ENCODE measurements at places on chromosomes 1 and 21.

DNA sequence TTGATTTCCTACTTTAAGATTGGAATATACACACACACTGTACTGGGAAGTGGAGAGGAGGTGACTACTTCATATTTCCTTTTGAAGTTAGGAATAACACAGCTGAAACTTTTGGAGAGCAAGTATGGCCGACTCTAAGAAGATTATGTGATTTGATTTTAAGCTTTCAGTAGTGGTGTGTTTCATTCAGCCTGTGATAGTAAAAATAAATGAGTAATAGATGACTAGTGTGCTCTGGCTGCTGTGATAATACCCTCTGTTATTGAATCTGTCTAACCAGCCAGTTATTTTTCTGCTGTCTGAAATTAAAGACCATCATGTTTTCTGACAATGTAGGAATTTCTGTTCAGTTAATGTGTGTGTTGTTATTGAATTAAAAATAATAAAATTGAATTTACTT lies 48.3 kb downstream of the CTTNBP2NL start:
- no peak for DNase-seq

GRCh38 chr1:29412591-29412990 lies 176.3 kb downstream of the PTPRU start:
- no peak for DNase-seq

DNA sequence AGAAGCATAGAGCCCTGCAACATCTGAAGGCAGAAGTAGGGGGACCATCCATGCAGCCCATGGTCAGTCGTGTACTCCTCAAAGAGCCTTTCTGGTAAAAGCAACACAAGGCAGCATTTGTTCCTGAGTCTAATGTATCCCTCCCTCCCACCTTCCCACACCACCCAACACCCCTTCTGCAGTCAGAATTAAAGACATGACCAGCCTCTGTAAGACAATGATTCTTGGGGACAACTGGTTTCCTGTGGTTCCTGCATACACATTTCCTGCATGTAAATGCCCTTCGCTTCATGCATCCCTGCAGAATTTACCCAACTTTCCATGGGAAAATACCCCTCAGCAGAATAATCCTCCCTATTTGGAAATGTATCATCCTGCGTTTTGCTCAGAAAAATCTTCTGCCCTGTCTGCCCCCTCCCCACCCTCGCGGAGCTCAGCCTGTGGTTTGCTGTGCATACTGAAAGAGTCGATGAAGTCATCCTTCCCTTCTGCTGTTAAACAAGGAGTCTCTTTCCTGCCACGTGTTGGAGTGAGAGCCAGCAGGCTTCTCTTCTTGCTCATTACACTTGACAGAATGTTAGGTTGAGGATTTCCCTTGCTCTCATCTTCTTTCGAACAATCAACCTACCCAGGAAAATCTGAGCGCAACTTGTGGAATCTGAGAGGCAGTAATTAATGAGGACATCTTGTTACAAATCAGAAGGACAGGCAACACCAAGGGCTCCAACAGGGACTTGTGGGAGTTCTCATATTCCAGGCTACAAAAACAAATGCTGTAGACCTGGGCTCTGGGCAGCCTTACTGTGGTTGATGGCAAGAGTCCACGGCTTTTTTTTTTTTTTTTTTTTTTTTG lies 4.7 kb downstream of the TNN start:
- peak; percentile 60 for DNase-seq

GRCh38 chr21:33403128-33403785 lies at the start of gene IFNGR2:
Gene IFNGR2, plus strand, starts transcription at chr21:33403413. Its CDS starts 131 bp downstream, at chr21:33403544.
- no peak for DNase-seq

DNA sequence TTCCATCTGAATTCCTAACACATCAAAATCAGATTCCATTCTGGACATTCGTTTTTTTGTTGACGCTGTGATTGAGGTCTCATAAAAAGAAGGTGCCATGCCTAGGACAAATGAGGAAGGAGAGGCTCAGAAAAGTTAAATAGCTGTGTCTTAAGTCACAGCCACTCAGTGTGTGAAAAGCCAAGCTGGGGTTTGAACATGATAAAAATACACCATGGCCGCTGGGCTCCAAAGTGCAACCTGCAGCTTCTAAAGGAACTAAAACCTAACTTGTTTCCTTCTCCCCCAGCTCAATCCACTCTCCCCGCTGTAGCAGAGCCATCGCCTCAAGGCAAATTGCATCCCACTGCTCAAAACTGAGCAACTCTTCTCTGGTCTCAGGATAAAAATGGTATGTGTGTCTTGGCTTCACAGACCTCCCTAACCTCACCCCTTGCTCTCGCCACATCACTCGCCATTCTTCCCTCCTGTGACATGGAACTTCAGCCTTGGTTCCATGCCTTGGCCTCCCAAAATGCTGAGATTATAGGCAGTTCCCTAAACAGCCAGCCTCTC lies 22.1 kb upstream of the FAM20B start:
- DNase-seq, result no peak

DNA sequence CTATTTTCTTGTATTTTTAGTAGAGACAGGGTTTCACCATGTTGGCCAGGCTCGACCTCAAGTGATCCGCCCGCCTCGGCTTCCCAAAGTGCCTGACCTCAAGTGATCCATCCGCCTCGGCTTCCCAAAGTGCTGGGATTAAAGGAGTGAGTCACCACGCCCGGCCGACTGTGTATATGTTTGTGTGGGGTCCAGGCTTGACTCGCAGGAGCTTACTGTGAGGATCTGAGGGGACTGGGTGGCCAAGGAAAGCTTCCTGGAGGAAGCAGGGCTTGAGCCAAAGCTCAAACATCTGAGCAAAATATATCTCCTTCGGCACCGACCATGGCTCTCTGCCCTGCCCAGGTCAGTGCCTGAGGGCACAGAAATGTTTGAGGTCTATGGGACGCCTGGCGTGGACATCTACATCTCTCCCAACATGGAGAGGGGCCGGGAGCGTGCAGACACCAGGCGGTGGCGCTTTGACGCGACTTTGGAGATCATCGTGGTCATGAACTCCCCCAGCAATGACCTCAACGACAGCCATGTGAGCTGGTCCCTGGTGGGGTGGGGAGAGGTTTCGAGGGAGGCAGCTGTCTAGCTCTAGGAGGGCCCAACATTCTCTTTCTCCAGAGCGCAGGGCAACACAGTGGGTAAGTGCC lies 10.5 kb downstream of the PADI3 start:
- no peak for DNase-seq

GRCh38 chr21:38965910-38966504 lies 160.3 kb downstream of the ETS2 start:
- DNase-seq, result no peak

GRCh38 chr1:54584575-54584974 lies 36.5 kb downstream of the ACOT11 start:
- DNase-seq, result no peak

All from right renal cortex interstitium (tissue), 3 donors.